ENCODE measurements at places on chromosomes 13 and 19.
A peak's percentile ranks its signal among the peaks of the same experiment; 100 is the strongest.

DNA sequence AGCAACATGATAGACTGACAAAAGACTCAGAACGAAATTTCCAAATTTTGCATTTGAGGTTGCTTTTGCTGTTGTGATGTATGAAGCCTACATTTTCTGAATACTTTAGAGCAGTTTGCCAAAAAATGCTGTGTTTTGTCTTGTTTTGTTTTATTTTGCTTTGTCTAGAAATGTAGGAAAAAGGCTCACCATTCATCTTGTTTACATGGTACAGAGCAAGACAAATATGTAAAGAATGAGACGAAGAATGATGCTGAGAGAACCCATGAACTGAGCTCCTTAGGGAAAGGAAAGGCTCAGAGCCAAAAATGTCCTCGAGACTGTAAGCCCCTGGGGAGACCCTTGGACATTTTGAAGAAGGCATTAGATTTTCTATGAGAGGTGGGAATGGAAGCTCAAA lies 6.8 kb upstream of the SPART start:
- no peaks in the 10 kb centered on the region for H3K36me3 ChIP-seq
- H3K4me3 ChIP-seq: no peak overlapping the region
- no peak overlapping the region for H3K27ac ChIP-seq
- DNase-seq: no peak
- no peaks in the 10 kb centered on the region for H3K4me1 ChIP-seq

DNA sequence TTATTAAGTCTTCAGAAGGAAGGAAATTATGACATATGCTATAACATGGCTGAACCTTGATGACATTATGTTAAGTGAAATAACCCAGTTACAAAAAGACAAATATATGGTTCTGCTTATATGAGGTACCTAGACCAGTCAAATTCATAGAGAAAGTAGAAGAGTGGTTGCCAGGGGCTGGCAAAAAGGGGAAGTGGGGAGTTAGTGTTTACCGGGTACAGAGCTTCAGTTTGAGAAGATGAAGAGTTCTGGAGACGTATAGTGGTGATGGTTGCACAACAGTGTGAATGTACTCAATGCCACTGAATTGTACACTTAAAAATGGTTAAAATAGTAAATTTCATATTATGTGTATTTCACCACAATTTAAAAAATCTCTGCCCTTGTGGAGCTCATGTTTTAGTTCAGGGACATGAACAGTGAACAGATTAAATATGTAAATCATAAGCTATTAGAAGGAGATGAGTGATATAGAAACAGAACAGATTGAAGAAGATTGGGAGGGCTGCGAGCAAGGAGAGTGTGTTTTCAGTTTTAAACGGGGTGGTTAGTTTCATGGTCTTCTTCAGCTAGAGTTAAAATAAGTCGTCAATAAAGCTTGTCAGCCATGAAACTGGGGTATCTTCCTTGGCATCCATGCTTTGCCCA lies 355.2 kb downstream of the KCNRG start:
- no peak for DNase-seq
- no peak overlapping the region for H3K27ac ChIP-seq
- H3K27me3 ChIP-seq: no peaks in the 10 kb centered on the region
- no peak overlapping the region for H3K4me3 ChIP-seq
- H3K4me1 ChIP-seq: peaks cover 6% of the 10 kb centered on the region

DNA sequence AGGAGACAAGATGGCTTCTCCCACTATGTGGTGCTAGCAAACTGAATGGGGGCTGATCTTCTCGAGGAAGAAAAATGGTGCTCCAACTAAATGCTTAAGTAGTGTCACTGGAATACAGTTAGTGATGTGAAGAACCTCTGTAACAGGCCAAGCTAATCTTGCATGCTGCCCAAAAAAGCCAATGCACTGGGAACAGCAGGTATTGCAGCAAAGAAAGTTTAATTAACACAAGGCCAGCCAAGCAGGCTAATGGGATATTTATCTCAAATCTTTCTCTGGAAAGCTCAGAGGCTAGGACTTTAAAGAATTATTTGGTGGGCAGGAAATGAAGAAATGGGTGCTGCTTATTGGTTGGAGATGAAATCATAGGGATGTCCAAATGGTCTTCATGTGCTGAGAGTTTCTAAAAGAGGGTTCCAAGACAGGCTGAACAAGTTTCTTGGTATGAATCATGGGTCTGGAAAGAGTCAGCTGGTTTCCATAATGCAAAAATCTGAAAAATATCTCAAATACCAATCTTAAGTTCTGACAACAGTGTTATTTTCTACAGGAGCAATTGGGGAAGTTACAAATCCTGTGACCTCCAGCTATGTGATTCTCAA lies 1550.5 kb downstream of the SLITRK5 start:
- DNase-seq: no peak
- peaks cover 2% of the 10 kb centered on the region for H3K4me1 ChIP-seq
- H3K4me3 ChIP-seq: no peak overlapping the region
- H3K27me3 ChIP-seq: no peaks in the 10 kb centered on the region
- no peaks in the 10 kb centered on the region for H3K36me3 ChIP-seq
- H3K27ac ChIP-seq: no peak overlapping the region

GRCh38 chr13:29589234-29589633 lies 6.3 kb downstream of the SLC7A1 start:
- DNase-seq: no peak
- peak overlapping the region; percentile 50 for H3K27ac ChIP-seq
- H3K4me1 ChIP-seq: peaks cover 69% of the 10 kb centered on the region
- H3K27me3 ChIP-seq: no peaks in the 10 kb centered on the region
- H3K36me3 ChIP-seq: peaks cover 61% of the 10 kb centered on the region

GRCh38 chr19:19457671-19458070 lies 52.2 kb downstream of the GATAD2A start:
- DNase-seq: no peak
- no peaks in the 10 kb centered on the region for H3K36me3 ChIP-seq
- H3K4me1 ChIP-seq: peaks cover 38% of the 10 kb centered on the region

- no peak for DNase-seq
- H3K36me3 ChIP-seq: no peaks in the 10 kb centered on the region
- no peaks in the 10 kb centered on the region for H3K4me1 ChIP-seq
- no peak overlapping the region for H3K4me3 ChIP-seq
- no peak overlapping the region for H3K27ac ChIP-seq
- peaks cover 3% of the 10 kb centered on the region for H3K27me3 ChIP-seq
Measured at GRCh38 chr13:71018544-71018943, 848.5 kb downstream of the DACH1 start.

- no peak overlapping the region for H3K27ac ChIP-seq
- no peaks in the 10 kb centered on the region for H3K4me1 ChIP-seq
- H3K4me3 ChIP-seq: no peak overlapping the region
Measured at GRCh38 chr13:112970552-112971287, 1.7 kb downstream of the MCF2L start.

- H3K4me3 ChIP-seq: no peak overlapping the region
- peak; percentile 98 for DNase-seq
- H3K36me3 ChIP-seq: peaks cover 91% of the 10 kb centered on the region
- H3K4me1 ChIP-seq: peaks cover 30% of the 10 kb centered on the region
- H3K27me3 ChIP-seq: no peaks in the 10 kb centered on the region
- H3K27ac ChIP-seq: peak overlapping the region; percentile 96
Measured at GRCh38 chr19:4694211-4694987, 24.3 kb upstream of the MYDGF start.

- no peak for DNase-seq
- H3K27ac ChIP-seq: no peak overlapping the region
- no peaks in the 10 kb centered on the region for H3K4me1 ChIP-seq
- no peaks in the 10 kb centered on the region for H3K27me3 ChIP-seq
- H3K4me3 ChIP-seq: no peak overlapping the region
Measured at GRCh38 chr13:112859817-112860190, 109.2 kb upstream of the MCF2L start.

DNA sequence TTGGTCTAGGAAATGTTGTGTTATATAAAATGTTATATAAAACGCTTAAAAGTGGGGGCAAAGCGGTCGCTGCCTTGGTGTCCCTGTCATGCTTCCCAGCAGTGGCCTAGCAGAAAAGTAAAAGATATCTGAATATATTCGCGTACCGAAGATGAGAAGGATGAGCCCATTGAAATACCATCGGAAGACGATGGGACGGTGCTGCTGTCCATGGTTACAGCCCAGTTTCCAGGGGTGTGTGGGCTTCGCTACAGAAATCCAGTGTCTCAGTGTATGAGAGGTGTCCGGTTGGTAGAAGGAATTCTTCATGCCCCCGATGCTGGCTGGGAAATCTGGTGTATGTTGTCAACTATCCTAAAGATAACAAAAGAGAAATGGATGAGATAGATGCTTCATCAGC lies 110.9 kb upstream of the DIAPH3 start:
- H3K27me3 ChIP-seq: peaks cover 8% of the 10 kb centered on the region
- no peak overlapping the region for H3K4me3 ChIP-seq
- H3K36me3 ChIP-seq: no peaks in the 10 kb centered on the region
- no peak overlapping the region for H3K27ac ChIP-seq

GRCh38 chr19:15114153-15114540 lies 6.9 kb downstream of the SYDE1 start:
- no peaks in the 10 kb centered on the region for H3K27me3 ChIP-seq
- H3K27ac ChIP-seq: no peak overlapping the region
- peaks cover 85% of the 10 kb centered on the region for H3K36me3 ChIP-seq
- DNase-seq: no peak
- H3K4me3 ChIP-seq: no peak overlapping the region

GRCh38 chr19:13027557-13027956 lies 32.3 kb downstream of the NFIX start:
- no peak for DNase-seq
- H3K27me3 ChIP-seq: no peaks in the 10 kb centered on the region
- H3K4me3 ChIP-seq: no peak overlapping the region
- peak overlapping the region; percentile 84 for H3K27ac ChIP-seq
- H3K36me3 ChIP-seq: peaks cover 24% of the 10 kb centered on the region

- DNase-seq: no peak
- peaks cover 7% of the 10 kb centered on the region for H3K4me1 ChIP-seq
- H3K4me3 ChIP-seq: no peak overlapping the region
- H3K27ac ChIP-seq: no peak overlapping the region
- H3K27me3 ChIP-seq: no peaks in the 10 kb centered on the region
Measured at GRCh38 chr13:32323912-32324311, 8.6 kb downstream of the BRCA2 start.

DNA sequence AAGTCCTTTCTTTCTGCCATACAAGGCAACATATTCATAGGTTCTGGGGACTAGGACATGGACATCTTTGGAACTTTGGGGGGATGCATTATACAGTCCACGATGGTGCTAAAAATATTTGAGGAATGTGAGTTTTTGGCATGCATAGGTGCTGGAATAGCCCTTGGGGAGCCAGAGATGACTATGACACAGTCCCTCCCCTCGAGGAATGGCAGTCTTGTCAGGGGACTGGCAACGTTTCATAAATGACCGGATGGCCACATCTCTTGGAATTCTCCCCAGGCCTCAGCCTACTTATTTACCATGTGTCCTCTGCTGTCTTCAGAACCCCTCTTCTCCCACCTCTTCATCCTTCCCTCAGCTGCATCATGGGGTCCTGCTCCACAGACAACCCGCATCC lies 13.6 kb downstream of the MEIOSIN start:
- H3K36me3 ChIP-seq: no peaks in the 10 kb centered on the region
- no peaks in the 10 kb centered on the region for H3K27me3 ChIP-seq
- H3K4me1 ChIP-seq: peaks cover 2% of the 10 kb centered on the region
- no peak for DNase-seq

DNA sequence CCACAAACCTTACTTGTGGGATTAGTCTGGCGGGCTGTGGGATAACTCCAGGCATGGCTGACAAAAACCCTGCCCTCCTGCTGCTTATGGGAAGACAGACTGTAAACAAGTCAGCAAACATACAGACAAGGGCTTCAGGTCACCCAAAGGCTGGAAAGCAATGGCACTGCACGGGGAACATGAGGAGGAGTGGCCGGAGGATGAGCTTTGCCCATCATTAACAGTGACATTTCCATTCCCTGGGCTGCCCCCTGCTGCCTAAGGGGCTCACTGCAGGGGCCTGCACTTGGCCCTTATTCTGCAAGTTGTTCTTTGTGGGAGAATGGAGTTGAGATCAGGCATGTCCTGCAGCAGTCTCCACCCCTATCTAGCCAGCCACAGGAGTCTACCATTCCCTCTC lies 91.3 kb downstream of the UQCRFS1 start:
- H3K27ac ChIP-seq: no peak overlapping the region
- no peaks in the 10 kb centered on the region for H3K36me3 ChIP-seq
- H3K4me3 ChIP-seq: no peak overlapping the region
- no peaks in the 10 kb centered on the region for H3K4me1 ChIP-seq
- no peak for DNase-seq
- H3K27me3 ChIP-seq: no peaks in the 10 kb centered on the region

DNA sequence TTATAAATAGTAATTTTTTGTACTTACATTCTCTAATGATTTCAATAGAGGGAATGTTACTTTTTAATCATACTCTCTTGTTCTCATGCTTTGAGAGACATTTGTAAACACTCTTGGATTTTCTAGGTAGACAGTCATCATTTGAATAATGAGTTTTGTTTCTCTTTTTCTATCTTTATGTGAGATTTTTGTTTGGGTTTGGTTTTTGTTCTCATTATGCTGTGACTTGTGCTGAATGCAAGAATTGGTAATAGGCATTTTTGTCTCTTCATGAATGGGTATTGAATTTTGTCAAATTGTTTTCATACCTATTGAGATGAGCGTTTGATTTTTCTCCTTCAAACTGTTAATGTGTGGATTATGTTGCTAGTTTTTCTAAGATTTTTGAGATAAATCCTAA lies 56.8 kb upstream of the GPR183 start:
- no peak for DNase-seq
- no peaks in the 10 kb centered on the region for H3K27me3 ChIP-seq
- no peak overlapping the region for H3K4me3 ChIP-seq
- H3K4me1 ChIP-seq: no peaks in the 10 kb centered on the region
- H3K27ac ChIP-seq: no peak overlapping the region

DNA sequence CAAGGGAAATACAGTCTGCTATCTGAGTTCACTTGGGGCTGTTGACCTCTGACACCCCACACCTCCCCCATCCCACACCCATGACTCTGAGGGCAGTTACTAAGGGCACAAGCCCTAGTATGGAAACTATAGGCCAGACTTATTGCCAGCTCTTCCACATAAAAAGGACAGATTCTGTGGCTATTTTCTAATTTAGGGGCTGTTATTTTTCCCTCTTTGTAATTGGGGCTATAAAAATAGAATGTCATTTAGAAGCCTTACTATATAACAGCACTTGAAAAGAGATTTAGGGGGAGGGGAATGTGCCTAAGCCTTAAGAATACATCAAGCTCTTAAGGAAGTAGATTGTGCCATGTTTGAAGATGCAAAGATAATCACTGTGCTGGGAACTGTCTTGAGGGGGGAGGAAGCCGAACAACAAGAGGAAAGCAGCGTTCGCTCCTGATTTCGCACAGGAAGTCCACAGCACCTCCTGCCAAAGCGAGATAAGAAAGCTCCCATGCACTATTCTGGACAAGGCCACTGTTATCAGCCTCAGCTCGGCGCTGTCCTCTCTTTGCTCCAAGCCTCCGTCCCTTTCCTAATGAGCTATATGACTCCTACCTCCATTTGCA lies 86.6 kb downstream of the FLT1 start:
- no peaks in the 10 kb centered on the region for H3K4me1 ChIP-seq
- peaks cover 4% of the 10 kb centered on the region for H3K27me3 ChIP-seq
- H3K36me3 ChIP-seq: no peaks in the 10 kb centered on the region
- no peak overlapping the region for H3K27ac ChIP-seq
- H3K4me3 ChIP-seq: no peak overlapping the region

Data from RWPE2 (cell line).